Esophagus squamous epithelium (tissue), 5 donors: ENCODE measurements at places on chromosomes 16 and 17.

- no peak for DNase-seq
- H3K4me3 ChIP-seq, result no peak overlapping the region
- H3K27ac ChIP-seq, result no peak overlapping the region
- H3K36me3 ChIP-seq, result no peaks in the 10 kb centered on the region
Measured at GRCh38 chr16:80731915-80732314, 72.5 kb downstream of the CDYL2 start.

DNA sequence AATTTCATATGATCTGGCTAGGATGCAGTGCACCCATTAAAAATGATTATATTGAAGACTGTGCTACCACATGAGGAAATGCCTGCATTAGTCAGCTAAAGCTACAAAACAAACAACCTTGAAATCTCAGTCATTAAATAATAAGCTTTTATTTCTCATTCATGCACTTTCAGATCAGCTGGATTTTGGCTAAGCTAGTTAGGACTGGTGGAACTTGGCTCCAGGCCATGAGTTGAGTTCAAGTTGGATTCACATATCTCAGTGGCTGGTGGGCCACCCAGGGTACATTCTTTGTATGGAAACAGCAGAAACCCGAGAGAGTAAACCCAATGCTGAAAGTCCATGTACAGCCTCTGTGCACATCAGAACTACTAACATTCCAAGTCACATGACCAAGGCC is 6.4 kb upstream of the SLFN12L start:
- no peak overlapping the region for H3K27ac ChIP-seq
- no peak for DNase-seq
- no peaks in the 10 kb centered on the region for H3K36me3 ChIP-seq
- H3K27me3 ChIP-seq, result no peaks in the 10 kb centered on the region
- no peak overlapping the region for H3K4me3 ChIP-seq

DNA sequence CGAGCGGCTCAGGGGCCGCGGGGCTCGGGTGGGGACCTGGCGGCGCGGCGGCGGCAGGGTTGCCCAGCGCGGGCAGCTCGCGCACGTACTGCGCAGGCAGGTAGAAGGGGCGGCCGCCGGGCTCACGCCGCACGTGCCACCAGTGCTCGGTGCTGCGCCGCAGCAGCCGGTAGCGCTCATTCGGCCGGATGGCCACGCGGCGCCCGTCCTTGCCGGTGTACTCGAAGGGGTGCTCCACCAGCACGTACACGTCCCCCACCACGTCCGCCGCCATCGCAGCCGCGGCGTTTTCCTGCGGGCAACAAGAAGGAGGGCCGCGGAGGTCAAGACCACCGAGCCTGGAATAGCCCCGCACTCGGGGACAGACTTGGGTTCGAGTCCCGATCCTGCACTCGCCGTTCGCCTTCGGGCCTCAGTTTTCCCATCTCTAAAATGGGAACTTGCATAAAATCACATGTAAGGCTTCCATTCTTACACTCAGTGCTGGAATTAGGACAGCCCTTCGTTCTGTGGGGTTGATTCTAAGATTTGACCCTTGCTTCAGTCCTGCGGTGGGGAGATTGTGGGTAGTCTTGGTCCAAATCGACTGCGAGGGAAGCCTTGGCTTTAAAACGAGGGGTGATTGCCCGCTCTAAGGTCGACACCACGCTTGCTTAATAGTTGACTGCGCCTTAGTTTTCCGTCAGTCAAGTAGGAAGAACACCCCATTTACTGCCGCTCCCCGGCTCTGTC is 2.5 kb downstream of the ARHGAP27 start:
- peak overlapping the region; percentile 88 for H3K27ac ChIP-seq
- peaks cover 55% of the 10 kb centered on the region for H3K4me1 ChIP-seq
- DNase-seq, result no peak
- peak overlapping the region; percentile 73 for H3K4me3 ChIP-seq
- H3K36me3 ChIP-seq, result no peaks in the 10 kb centered on the region

DNA sequence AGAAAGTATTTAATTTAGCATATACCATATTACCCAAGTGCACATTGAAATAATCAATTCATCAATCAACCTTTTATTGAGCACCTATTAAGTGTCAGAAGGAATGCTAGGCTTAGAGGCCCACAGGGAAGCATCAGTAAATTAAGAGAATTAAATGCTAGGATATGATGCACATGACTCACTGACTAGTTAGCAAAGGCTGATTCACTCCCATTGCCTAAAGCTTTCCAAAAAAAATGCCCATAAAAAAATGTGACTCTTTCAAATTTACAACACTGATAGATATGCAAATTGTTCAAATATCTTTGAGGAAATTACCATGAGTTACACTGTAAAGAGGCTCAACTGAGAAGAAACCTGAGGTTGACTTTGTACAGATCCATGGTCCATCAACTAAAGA is 883.3 kb downstream of the CDH11 start:
- no peaks in the 10 kb centered on the region for H3K27me3 ChIP-seq
- no peaks in the 10 kb centered on the region for H3K36me3 ChIP-seq
- no peak overlapping the region for H3K4me3 ChIP-seq

DNA sequence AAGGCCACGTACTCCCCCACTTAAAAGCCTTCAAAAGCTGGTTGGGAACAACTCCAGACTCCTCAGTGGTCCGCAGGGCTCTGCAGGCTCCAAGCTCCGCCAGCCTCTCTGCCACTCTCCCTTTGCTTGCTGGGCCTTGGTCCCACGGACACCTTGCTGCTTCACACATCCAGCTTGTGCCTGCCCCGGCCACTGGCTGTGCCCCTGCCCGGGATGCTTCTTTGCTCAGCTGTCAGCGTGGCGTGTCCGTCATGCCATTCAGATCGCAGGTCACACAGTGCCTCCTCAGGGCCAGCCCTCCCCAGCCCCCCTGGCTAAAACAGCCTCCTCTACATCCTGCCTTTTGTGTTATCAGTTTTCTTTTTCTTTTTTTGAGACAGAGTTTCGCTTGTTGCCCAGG is 11.8 kb downstream of the ASPHD1 start:
- no peak overlapping the region for H3K27ac ChIP-seq
- H3K4me1 ChIP-seq, result no peaks in the 10 kb centered on the region
- DNase-seq, result no peak
- no peaks in the 10 kb centered on the region for H3K27me3 ChIP-seq
- H3K36me3 ChIP-seq, result no peaks in the 10 kb centered on the region

GRCh38 chr16:35194681-35195080 is 1735.3 kb downstream of the TP53TG3F start:
- no peaks in the 10 kb centered on the region for H3K4me1 ChIP-seq
- no peak overlapping the region for H3K27ac ChIP-seq
- DNase-seq, result no peak
- no peaks in the 10 kb centered on the region for H3K36me3 ChIP-seq
- H3K4me3 ChIP-seq, result no peak overlapping the region
- no peaks in the 10 kb centered on the region for H3K27me3 ChIP-seq

DNA sequence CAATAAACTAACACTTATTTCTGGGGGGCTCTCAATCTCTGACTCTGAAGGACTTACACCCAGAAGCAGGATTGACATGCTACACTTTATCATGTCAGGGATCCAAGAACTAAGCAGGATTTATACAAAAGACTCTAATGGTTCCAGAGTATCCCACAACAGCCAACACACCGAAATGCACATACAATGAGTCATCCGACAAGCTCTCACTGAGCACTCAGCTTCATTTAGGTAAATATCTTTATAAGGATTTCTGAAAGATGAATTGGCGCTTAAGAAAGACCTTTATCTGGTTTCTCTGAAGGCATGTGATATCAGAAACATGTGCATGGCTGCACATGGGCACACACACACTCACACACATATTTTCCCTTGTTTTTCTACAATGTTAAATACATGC is 77.2 kb downstream of the TOX3 start:
- H3K4me1 ChIP-seq, result no peaks in the 10 kb centered on the region
- no peak overlapping the region for H3K4me3 ChIP-seq

DNA sequence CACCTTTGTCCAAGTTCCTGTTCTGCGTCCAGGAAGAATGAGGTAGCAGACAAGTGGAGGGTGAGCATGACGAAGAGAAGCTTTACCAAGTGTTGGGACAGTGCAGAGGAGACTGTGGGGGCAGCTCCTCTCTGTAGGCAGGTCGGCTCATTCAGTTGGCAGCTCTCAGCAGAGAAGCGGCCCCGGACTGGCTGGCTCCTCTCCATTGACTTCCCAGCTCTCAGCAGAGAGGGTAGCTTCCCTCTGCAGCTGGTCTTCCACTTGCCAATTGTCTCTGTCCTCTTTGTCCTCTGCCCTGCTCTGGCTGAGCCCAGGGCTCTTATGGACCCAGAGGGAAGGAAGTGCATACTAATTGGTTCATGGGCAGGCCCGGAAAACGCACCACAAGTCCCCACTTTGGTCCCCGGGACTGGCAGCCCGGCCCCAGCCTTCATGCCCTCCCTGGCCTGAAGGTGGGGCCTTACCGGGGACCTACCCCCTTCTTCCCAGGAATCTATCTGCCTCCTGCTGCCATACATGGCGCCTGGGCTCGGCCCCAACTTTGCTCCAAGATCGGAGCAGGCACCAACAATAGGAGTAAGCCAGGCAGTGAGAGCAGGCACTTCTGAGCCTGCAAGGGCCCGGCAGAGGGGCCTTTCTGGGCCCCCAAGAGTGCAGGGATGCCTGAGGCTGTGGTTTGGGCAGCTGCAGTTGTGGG is 10.1 kb downstream of the KCTD5 start:
- no peak overlapping the region for H3K27ac ChIP-seq
- H3K4me3 ChIP-seq, result no peak overlapping the region
- peaks cover 46% of the 10 kb centered on the region for H3K36me3 ChIP-seq
- H3K4me1 ChIP-seq, result peaks cover 37% of the 10 kb centered on the region
- H3K27me3 ChIP-seq, result no peaks in the 10 kb centered on the region
- DNase-seq, result no peak

DNA sequence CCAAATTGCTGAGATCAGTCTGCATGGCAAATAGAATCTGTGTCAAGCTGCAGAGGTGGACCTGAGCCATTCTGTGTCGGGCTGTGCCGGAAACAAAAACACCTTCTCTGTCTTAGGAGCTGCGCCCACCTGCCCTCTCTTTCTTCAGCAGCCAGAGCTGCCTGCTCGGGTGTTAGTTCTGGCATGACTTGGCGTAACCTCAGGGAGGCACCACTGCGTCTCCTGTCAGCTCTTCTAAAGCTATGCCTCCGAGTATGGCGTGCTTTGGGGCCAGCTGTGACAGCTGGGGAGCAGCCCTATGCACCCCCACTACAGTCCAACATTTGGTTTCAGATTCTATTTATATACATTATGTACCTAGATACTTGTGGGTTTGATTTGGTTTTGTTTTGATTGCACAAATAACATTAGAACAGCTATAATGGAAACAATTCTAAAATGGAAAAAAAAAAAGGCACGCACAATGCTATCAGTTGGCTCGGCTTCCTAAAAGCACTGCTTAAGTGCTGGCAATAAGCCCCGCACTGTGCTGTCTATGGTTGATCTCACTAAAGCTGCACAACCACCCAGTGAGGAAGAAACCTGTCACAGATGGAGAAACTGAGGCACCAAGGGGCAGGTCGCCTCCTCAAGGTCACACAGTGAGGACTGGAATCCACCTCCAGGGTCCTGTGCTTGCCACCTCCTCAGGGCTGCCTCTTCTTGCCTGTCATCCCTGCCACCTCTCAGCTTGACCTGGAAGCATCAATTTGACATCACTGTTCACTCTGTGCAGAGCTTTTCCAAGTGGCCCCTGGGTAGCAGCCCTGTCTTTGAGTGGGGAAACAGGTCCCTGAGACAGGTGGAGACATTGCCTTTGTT is 18.7 kb upstream of the ADGRG1 start:
- no peaks in the 10 kb centered on the region for H3K27me3 ChIP-seq
- no peak for DNase-seq
- H3K4me3 ChIP-seq, result no peak overlapping the region
- H3K27ac ChIP-seq, result peak overlapping the region; percentile 17

DNA sequence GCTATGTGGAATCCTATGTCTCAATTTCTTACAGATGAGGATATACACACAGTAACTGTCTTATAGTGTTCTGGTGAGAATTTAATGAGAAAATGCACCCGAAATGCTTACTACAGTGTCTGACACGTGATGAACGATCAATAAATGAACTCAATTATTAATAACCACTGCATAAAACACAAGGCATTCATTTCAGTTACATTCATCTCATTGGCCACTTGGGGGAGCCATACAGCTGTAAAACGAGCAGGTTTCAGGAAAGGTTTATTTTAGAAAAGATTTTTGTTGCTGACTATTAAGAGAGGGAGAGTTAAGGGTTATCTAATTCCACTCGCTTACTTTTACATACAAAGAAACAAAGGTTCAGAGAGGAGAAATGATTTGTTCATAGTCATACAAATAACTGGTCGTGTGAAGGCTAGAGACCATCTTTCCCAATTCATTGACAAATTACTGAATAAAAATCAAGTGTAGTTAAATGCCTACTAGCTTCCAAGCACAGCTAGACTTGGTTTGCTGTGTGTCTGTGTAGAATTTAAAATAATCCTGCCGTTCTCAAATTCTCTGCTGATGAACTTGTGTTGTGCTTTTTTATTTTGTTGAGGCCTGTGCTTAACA is 160.1 kb downstream of the MAP2K4 start:
- no peaks in the 10 kb centered on the region for H3K36me3 ChIP-seq
- H3K4me3 ChIP-seq, result no peak overlapping the region
- H3K27me3 ChIP-seq, result no peaks in the 10 kb centered on the region
- H3K4me1 ChIP-seq, result no peaks in the 10 kb centered on the region
